Left ventricle myocardium inferior (tissue), 1 donor: ENCODE measurements at places on chromosomes 13 and 19. TPM values are rescaled to one million over a fixed set of nuclear protein-coding genes. Genes with fewer than 3 reads are reported as not detected.

DNA sequence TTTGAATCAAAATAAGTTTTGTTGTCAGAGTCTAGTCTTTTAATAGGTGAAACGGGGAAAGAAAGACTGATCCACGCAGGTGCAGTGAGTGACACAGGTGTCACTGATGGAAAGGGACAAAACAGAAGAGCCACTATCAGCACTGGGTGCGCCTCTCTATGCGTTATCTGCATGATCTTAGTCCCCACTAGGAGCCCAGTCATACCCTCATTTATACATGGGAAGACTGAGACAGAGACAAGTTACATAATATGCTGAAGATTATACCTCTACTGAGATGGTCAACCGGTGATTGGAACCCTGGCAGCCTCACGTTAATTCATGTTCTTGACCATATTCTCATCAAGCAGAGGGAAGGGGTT, 3.4 kb downstream of the LRCH1 start:
- H3K4me3 ChIP-seq = no peak overlapping the region
- H3K36me3 ChIP-seq = no peaks in the 10 kb centered on the region
- H3K27ac ChIP-seq = peak overlapping the region; percentile 96
- H3K27me3 ChIP-seq = no peaks in the 10 kb centered on the region

GRCh38 chr19:17178291-17178690, 36.9 kb upstream of the USE1 start:
- H3K36me3 ChIP-seq = peaks cover 77% of the 10 kb centered on the region
- no peak for DNase-seq
- H3K27me3 ChIP-seq = no peaks in the 10 kb centered on the region
- H3K27ac ChIP-seq = no peak overlapping the region
- no peaks in the 10 kb centered on the region for H3K4me1 ChIP-seq

GRCh38 chr13:36297366-36298338, at the start of gene CCDC169:
Gene CCDC169, minus strand, starts transcription at chr13:36297814. Its CDS starts 95 bp downstream, at chr13:36297719.
- no peaks in the 10 kb centered on the region for H3K36me3 ChIP-seq
- peak within 1 kb of the TSS; percentile 3 for H3K27ac ChIP-seq
- peak; percentile 63 for DNase-seq

- H3K27me3 ChIP-seq = peaks cover 32% of the 10 kb centered on the region
- no peaks in the 10 kb centered on the region for H3K36me3 ChIP-seq
- DNase-seq = no peak
- no peak overlapping the region for H3K27ac ChIP-seq
These were observed 47.7 kb upstream of the UQCRFS1 start for GRCh38 chr19:29260477-29261317.

GRCh38 chr19:19542507-19542906, 4.4 kb downstream of the CILP2 start:
- H3K36me3 ChIP-seq = no peaks in the 10 kb centered on the region
- H3K27ac ChIP-seq = no peak overlapping the region
- H3K4me1 ChIP-seq = peaks cover 38% of the 10 kb centered on the region
- H3K27me3 ChIP-seq = peaks cover 96% of the 10 kb centered on the region

DNA sequence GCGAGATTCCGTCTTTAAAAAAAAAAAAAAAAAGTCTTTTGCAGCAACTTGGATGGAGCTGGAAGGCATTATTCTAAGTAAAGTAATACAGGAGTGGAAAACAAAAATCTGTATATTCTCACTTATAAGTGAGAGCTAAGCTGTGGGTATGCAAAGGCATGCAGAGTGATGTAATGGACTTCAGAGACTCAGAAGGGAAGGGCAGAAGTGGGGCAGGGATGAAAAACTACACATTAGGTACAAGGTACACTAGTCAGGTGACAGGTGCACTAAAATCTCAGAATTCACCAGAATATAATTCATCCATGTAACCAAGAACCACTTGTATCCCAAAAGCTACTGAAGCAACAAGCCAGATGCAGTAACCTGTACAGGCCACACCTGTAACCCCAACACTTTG, 2.0 kb downstream of the GP6 start:
- H3K4me1 ChIP-seq = no peaks in the 10 kb centered on the region
- H3K27ac ChIP-seq = no peak overlapping the region
- peaks cover 7% of the 10 kb centered on the region for H3K36me3 ChIP-seq
- no peak overlapping the region for H3K4me3 ChIP-seq
- no peaks in the 10 kb centered on the region for H3K27me3 ChIP-seq

GRCh38 chr13:76887076-76887563, 915 bp upstream of the KCTD12 start:
- peak overlapping the region; percentile 89 for H3K27ac ChIP-seq
- peaks cover 49% of the 10 kb centered on the region for H3K4me1 ChIP-seq
- H3K4me3 ChIP-seq = peak overlapping the region; percentile 94
- DNase-seq = peak; percentile 16

- no peak overlapping the region for H3K27ac ChIP-seq
- no peaks in the 10 kb centered on the region for H3K4me1 ChIP-seq
- H3K36me3 ChIP-seq = no peaks in the 10 kb centered on the region
- no peak for DNase-seq
- H3K4me3 ChIP-seq = no peak overlapping the region
These were observed 18.2 kb upstream of the AMER2 start for GRCh38 chr13:25190256-25190655.

- peaks cover 14% of the 10 kb centered on the region for H3K4me1 ChIP-seq
- no peaks in the 10 kb centered on the region for H3K36me3 ChIP-seq
- no peak for DNase-seq
- no peak overlapping the region for H3K27ac ChIP-seq
- no peaks in the 10 kb centered on the region for H3K27me3 ChIP-seq
- H3K4me3 ChIP-seq = no peak overlapping the region
These were observed 47.5 kb downstream of the CRTC1 start for GRCh38 chr19:18730885-18731513.

DNA sequence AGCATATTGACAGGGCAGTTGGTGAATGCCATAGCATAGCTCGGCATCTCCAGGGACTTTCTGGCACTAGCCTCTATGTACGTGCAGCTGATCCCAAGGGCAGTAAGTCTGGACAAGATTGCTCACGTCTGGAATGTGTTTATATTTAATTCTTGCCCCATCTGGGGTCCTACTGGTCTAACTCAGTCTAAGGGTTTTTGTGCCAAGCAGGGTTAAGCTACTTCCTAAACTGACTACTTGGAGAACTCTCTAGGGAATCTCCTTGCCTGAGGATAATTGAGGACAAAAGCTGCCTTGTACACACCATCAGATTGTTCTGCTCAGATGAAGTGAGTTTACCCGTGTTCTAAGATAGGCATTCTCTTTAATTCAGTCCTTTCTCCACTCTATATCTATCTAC, 358.1 kb downstream of the MYO16 start:
- no peaks in the 10 kb centered on the region for H3K36me3 ChIP-seq
- H3K4me1 ChIP-seq = no peaks in the 10 kb centered on the region
- no peak for DNase-seq
- H3K4me3 ChIP-seq = no peak overlapping the region
- H3K27me3 ChIP-seq = no peaks in the 10 kb centered on the region

DNA sequence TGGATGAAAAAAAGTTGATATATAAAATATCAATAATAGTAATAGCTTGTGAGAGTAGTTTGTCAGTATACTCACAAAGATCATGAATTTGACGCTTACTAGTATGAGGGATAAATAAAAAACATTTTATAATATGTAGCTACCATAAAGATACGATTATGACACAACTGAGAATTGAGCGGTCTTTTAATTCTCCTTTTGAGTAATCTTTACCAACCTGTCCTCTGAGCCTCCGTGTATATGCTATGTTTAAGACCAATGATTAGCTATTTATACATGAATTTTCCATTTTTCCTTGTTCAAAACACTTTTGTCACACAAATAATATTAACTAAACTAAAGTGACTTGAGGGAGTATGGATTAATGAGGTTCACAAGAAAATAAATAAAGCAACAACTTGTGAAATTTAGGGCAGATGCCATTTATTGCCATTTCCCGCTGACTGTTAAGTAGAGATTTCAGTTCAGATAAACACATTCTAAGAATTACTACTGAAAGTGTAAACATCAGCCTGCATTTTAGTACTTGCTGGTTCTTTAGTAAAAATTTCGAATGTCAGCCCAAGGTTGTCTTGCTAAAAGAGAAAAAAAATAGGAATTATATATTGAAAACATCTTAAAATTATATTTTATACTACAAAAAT, 6.2 kb upstream of the IRS2 start:
- no peak for DNase-seq
- H3K4me3 ChIP-seq = no peak overlapping the region
- no peak overlapping the region for H3K27ac ChIP-seq
- no peaks in the 10 kb centered on the region for H3K36me3 ChIP-seq
- peaks cover 20% of the 10 kb centered on the region for H3K4me1 ChIP-seq

- no peak overlapping the region for H3K27ac ChIP-seq
- no peaks in the 10 kb centered on the region for H3K36me3 ChIP-seq
- DNase-seq = no peak
- H3K4me1 ChIP-seq = no peaks in the 10 kb centered on the region
These were observed 199.7 kb downstream of the TSHZ3 start for GRCh38 chr19:31149441-31149941.

GRCh38 chr19:4717966-4718701, 5.5 kb downstream of the DPP9 start:
- peaks cover 68% of the 10 kb centered on the region for H3K4me1 ChIP-seq
- H3K4me3 ChIP-seq = no peak overlapping the region
- H3K36me3 ChIP-seq = peaks cover 70% of the 10 kb centered on the region

DNA sequence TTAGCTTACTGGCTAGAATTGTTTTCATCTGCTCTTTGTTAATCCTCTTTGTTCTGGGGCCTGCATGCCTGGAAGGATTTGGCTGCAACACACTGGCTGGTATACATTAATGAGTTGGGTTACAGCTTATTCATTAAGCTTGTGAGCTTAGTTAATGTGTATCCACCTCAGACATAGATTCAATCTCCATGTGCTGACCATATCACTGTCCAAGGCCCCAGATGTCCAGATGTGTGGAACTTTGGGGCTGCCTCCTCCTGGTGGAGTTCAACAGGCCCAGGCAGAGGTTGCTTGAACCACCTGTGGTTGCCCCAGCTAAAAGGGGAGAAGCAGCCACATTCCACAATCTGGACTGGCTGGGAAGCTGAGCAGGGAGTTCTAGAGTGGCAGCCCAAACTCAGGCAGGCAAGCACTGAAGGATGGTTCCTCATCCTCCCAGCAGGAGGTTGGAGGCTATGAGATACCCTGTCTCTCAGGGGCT, 5.4 kb downstream of the DIAPH3 start:
- no peak overlapping the region for H3K4me3 ChIP-seq
- no peak overlapping the region for H3K27ac ChIP-seq
- H3K27me3 ChIP-seq = peaks cover 12% of the 10 kb centered on the region
- no peak for DNase-seq
- H3K36me3 ChIP-seq = no peaks in the 10 kb centered on the region

Gene CYP2A6
- total RNA-seq = not detected

Gene FFAR1
- not detected for total RNA-seq

Gene CGB1
- total RNA-seq = not detected

Gene IGFL3
- total RNA-seq = not detected

Gene AMER2
- not detected for total RNA-seq

Gene PPP1R12C
- total RNA-seq = 228 TPM

Gene LILRA6
- total RNA-seq = 1.2 TPM

Gene ATP12A
- not detected for total RNA-seq

Gene RAP2A
- 15.1 TPM for total RNA-seq
